ENCODE measurements at places on chromosomes 12 and 14.
A peak's percentile ranks its signal among the peaks of the same experiment; 100 is the strongest.

GRCh38 chr14:59691266-59691665, 114.7 kb upstream of the CCDC175 start:
- DNase-seq, result no peak

GRCh38 chr12:117596968-117597367, 235.5 kb upstream of the NOS1 start:
- DNase-seq, result no peak

DNA sequence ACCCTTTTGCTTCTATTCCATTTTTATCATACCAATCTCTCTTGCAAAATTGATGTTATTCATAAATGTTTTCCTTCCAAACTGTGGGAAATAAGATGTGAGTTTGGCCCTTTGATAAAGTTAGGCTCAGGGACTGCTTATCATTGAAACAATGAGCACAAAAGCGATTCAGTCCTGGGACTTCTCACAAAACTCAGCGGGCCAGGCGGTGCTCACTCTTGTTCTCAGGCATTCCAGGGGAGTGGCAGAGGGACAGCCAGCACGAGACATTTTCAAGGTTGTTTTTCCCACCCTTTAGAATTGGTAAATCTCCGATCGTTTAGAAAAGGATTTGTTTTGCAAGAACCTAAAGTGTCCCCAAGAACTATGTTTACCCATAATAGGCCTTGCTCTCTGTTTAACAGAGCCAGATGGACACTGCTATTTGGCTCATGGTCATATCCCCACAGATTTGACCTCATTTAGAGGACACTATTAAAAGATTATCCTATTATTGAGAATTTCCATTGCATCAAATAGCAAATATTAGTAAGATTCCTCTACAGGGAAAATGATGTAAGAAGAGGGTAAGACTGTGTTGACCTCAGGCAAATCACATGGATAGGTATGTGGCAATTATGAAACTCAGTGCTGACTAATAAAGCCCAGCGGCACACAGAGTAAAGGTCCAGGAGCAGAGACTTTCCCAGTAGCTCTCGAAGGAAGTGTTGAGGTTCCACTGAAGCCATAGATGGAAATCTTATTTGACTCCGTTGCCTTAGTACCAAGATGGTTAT, 102.7 kb upstream of the USP44 start:
- peak; percentile 67 for DNase-seq

DNA sequence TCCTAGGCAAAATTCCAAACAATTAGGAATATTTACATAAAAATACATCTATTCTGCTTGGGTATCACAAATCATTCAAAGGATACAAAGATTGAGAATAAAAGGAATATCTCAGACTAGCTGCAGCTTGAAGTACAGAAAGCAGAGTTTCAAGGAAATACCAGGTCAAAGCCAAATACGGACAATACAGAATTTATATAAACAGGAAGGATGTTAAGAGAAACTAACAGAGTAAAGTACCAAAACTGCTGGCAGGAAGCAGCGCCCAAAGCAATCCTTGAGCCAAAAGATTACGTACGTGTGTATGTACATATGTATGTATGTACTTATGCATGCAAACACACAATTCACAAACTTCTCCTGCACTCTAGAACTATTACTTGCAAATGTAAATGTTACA, 86.6 kb downstream of the PPP1R12A start:
- no peak for DNase-seq

- DNase-seq, result peak; percentile 68
Measured at GRCh38 chr12:21962236-21962635, 21.0 kb upstream of the ABCC9 start.

GRCh38 chr12:8572507-8572906, 31.8 kb upstream of the CLEC4E start:
- no peak for DNase-seq

DNA sequence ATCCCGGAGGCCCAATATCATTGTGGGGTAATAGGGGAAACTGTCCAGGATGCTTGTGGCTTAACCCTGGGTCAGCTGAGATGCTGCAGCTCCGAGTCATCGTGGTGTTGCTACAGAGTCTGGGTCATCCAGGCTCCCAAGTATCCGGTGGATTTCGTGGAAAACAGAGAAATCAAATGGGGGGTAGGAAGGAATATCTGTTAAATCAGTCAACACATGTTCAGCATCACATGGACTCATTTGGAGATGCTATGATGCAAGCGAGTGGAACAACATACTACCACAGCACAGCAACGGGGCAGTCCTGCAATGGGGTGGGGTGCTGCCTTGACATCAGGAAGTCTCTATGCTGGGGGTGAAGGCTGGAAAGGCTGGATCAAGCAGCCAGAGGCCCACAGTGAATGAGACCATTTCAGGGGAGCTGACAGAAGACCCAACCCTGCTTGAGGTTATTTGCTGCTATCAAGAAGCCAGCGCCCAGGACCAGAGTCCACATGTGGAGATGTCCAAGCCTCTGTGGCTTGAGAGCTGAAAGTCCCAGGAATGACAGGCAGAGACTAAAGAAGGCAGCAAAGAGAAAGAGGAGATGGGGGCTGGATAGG, 22.9 kb downstream of the VDR start:
- peak; percentile 98 for DNase-seq

DNA sequence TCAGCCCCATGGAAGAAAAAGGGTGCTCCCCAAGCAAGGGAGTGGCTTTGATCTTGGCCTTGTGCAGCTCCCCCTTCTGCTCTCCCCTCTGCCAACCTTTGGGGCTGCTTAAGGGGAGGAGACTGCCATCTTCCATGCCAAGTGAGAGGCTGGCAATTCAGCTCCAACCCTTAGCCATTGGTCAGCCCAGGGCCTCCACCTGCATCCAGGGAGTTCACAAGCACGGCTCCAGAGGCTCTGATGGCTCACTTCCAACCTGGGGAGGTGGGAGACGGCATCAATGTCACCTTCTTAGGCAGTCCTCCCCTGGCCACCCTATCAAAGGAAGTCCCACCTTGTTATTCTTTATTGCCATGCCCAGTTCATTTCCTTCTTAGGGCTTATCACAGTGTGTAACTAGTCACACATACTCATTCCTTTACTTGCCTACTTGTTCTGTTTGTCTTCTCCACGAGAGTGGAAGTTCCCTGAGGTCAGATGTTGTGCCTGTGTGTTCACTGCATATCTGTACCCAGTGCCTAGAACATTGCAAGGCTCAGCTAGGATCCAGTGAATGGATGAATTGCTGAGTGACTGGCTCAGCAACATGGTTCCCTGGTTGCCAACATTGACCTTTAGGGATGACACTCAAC, 5.0 kb downstream of the HDAC7 start:
- no peak for DNase-seq

DNA sequence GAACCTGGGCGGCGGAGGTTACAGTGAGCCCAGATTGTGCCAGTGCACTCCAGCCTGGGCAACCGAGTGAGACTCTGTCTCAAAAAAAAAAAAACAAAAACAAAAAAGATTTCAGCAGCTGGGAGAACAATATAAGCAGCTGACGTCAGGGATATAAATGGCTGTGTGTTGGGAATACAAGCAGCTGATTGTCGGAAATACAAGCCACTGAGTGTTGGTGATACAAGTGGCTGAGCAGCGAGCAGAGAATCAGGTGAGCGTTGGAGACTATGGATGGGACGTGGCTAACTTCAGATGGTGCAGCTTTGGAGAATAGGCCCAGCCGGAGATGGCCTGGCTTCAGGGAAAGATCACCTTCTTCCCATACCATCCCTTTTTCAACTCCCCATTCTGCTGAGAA, 32.0 kb downstream of the PSEN1 start:
- no peak for DNase-seq

- DNase-seq, result no peak
Measured at GRCh38 chr14:103708750-103709187, 6.5 kb downstream of the XRCC3 start.

DNA sequence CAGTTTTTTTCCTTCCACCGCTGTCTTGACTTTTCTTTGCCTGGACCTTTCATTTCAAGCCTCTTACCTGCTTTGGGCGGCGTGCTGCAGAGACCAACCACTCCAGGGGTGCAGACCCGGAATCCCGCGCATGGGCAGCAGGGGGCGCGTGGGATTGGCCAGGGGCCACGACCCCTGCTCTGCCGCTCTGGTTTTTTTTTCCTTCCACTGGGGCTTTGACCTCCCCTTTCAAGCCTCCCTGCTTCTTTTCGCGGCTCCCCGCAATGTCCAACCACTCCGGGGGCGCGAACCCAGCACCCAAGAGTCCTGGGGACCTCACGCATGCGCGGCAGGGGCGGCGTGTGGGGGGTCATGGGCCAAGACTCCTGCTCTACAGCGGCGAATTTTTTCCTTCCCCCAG, 325.1 kb downstream of the ALG10 start:
- no peak for DNase-seq

- no peak for DNase-seq
Measured at GRCh38 chr14:94471045-94471444, 5.0 kb downstream of the SERPINA9 start.

DNA sequence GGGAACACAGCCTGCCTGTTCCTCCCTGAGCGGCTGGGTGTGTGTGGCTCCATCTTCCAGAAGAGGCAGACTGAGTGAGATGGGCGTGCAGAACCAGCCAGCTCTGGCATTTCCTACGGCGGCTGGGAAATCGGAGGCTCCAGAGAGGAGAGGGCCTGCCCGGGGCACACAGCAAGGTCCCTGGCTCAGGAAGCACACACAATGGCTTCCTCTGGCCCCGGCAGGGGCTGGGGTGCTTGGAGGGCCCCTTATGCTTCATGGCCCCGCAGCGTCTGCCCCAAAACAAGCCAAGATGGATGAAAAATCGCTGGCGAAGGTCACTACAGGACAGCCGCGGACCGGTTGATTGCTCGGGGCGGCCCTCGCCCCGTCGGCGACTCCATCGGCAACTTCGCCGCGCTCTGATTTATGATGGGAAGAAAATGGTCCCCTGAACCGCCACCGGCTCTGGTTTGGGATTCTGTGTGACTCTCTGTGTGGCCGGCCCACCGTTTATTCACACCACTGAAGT, 191.5 kb upstream of the C14orf180 start:
- no peak for DNase-seq

DNA sequence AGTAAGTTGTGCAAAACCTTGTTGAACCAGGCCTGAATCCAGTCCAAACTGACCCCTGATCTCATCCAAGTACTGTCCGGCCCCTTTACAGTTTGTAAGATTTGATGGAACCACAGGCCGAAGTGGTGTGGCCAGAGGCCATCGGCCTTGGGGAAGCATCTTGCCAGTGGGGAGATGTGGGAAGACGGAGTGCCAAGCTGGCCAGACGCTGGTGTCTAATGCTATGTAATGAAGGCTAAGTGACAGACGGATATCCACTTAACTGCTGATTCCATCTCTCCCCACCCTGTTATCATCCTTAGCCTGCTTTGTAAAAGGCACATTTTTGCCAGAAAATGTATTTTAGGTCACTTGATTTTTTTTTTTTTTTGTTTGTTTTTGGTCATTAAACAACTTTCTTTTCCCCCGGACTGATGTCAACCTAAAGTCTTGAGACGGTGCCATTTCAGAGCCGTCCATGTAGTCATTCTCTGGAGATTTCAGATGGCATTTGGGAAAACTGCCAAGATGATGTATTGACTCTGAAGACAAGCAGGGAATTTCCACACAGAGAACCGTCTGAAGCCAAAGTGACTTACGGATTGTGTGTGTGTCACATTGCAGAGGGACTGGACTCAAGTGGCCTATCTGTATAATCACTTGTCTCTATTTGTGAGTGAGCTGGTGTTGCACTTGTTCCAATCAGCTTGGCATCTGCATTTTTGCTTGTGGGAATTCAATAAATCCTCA, 86.5 kb upstream of the MANSC4 start:
- no peak for DNase-seq

GRCh38 chr12:1504304-1504894, 90.0 kb downstream of the FBXL14 start:
- DNase-seq, result no peak

GRCh38 chr12:72699362-72699761, 427.2 kb downstream of the TRHDE start:
- no peak for DNase-seq

- DNase-seq, result no peak
Measured at GRCh38 chr14:53921027-53921426, 35.6 kb downstream of the BMP4 start.

GRCh38 chr14:104600141-104600643, 4.4 kb downstream of the TMEM179 start:
- no peak for DNase-seq

GRCh38 chr14:105026033-105026785, 5.3 kb upstream of the CDCA4 start:
- peak; percentile 84 for DNase-seq

DNA sequence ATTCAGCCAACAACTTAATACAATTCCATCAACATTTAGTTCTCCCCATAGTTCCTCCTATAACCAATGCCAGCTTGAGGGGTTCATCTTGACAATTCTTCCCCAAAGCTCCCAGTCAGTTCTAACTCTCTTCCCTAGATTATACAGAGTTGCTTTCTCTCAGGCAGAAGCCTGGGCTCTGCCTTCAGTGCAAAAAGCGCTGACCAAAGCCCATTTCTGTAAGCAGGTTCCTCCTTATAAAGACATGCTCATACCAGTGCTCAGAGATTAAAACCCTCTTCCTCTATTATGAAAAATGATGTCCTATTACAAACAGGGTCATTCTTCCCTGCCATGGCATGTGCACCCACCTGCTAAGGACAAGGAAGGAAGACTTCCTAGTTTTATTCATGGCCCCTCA, 16.2 kb downstream of the SPIC start:
- no peak for DNase-seq

DNA sequence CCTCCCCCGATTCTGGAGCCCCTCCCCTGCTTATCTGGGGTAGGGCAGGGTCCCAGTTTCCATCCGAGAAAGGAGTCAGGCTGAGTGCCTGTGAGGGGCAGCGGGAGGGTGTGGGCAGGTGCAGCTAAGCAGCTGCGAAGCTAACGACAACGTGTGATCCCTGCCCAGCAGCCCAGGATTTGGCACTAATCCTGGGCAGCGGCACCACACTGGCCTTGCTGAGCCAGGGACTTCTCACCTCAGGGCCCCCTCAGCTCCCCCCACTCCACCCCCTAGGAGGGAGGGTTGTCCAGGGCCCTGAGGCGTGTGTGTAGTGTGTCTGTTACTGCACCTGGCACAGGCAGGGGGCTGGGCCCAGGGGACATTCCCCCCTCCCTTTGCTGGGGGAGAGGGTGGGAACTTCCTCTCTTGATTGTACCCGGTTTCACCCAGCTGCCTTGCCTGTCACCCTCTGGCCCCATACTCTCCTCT, 1.8 kb downstream of the SMIM41 start:
- DNase-seq, result no peak

All from HS-5 (cell line).